NCI-H1105 (cell line): ENCODE measurements at places on chromosomes 4 and X.

DNA sequence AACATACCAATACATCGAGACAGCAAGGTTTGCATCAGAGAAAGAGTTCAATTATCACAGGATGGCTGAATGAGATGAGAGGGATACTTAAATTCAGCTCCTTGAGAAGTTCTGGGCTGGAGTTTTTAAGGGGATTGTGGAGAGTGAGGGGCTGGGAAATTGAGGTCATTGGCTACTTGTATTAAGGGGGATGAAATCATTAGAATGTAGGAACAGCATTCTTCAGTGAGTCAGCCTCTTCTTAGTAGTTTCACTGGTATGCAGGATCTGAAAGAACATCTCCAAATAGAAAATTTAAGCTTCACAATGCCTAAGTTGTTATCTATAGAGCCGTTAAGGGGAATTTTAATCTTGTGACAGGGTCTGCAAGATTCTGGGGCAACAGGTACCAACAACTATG lies 211.6 kb upstream of the TAPT1 start:
- DNase-seq = no peak

GRCh38 chrX:22314692-22315091 lies 42.0 kb downstream of the CBLL2 start:
- DNase-seq = no peak

- DNase-seq = no peak
Measured at GRCh38 chr4:18582841-18583240, 561.3 kb upstream of the LCORL start.

DNA sequence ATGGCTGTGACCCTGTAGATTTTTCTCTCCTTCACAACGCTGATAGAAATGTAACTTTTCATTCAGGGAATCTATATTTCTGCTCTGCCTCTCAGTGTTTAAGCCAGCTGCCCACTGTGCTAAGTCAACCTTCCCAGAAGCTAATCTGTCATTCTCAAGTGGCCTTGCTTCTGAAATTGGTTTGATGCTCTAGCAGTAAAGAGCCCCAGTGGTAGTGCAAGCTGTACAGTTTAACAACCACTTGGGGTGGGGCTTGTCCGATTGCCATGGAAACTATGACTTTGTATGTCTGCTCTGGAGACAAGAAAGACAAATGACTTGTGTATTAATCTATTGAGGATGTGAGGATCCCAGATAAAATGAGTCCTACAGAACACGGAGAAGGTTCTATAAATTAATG lies 620.9 kb upstream of the GALNT7 start:
- DNase-seq = peak; percentile 35

DNA sequence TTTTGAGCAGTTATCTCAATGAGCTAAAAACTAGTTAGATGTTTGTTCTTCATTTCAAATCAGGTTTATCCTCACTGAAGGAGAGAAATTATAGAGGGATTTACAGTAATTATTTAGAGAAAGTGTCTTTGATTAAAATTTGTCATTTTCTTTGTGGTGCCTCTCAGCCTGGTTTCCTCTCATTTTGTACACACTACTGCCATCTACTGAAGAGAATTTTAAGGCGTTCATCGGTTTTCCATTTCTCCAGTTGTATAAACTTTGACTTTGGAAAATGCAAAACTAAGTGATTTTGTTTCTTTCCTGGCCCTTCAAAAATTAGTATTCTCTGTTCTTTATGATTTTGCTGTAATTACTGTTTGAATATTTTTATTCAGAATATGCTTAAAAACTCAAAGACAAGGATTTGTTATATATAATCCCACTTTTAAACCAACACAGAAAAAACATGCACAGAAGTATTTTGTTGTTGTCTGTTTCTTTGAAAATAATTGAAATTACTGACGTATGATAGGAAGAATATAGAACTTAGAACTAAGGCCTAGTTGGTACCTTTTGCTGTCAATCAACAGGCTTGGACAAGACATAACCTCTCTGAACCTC lies 34.4 kb upstream of the ANXA3 start:
- no peak for DNase-seq

DNA sequence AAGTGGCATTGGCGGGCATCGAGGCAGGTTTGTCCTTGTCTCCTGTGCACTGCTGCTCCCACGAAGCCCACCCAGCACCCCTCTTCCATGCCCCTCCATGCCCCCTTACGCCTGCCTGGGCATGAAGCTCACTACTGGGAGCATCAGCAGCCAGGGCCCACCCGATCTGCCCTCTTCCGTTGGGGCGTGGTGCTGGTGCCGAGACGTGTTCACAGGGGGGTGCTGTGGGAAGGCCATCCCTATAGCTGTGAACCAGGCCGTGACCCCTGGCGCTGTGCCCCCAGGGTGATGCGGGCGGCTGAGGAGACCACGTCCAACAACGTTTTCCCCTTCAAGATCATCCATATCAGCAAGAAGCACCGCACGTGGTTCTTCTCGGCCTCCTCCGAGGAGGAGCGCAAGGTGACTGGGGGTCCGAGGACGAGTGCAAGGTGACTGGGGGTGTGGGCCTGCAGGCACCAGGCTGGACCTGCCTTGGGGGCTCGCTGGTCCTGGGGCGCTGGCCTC lies 19.3 kb upstream of the ADD1 start:
- DNase-seq = no peak

GRCh38 chr4:151717314-151717713 lies 43.5 kb downstream of the GATB start:
- DNase-seq = no peak

DNA sequence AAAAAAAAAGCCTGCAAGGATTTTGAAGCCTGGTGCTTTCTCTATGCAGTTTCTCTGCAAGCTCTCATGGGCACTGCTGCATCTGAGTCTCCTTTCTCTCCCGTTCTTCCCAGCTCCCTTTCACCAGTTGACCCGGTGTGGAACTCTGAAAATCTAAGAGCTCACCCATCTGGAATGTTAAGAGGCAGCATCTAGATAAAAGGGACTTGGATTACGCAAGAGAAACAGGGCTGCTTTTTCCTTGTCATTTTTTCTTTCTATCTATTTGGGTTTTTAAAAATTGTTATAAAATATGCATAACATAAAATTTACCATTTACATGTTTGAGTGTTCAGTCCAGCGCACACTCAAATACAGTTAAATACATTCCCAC lies 95.2 kb upstream of the RPS6KA3 start:
- no peak for DNase-seq

- no peak for DNase-seq
Measured at GRCh38 chrX:618761-619450, 11.7 kb upstream of the SHOX start.

GRCh38 chrX:136783159-136783558 lies 2.4 kb upstream of the ARHGEF6 start:
- DNase-seq = no peak

- no peak for DNase-seq
Measured at GRCh38 chr4:40059362-40059761, 2.7 kb downstream of the N4BP2 start.

DNA sequence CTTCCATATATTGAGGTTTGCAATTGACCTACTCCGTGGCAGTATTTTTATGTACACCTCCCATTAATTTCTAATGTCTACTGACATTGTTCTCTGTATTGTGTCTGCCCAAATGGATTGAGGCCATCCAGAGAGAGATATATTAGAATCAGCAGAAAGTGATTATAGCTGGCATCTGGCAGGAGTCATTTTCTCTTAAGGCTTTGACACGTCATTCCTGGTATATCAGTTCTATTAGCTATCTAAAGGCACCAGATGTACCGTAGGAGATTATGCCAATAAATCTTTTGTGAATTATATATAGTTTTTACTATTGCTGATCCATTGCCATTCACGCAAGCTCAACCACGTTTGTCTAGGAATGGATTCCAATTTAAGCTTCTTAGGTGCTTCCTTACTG lies 1026.4 kb upstream of the IGFBP7 start:
- DNase-seq = no peak

- DNase-seq = no peak
Measured at GRCh38 chr4:136742333-136742732, 790.0 kb downstream of the PCDH18 start.

DNA sequence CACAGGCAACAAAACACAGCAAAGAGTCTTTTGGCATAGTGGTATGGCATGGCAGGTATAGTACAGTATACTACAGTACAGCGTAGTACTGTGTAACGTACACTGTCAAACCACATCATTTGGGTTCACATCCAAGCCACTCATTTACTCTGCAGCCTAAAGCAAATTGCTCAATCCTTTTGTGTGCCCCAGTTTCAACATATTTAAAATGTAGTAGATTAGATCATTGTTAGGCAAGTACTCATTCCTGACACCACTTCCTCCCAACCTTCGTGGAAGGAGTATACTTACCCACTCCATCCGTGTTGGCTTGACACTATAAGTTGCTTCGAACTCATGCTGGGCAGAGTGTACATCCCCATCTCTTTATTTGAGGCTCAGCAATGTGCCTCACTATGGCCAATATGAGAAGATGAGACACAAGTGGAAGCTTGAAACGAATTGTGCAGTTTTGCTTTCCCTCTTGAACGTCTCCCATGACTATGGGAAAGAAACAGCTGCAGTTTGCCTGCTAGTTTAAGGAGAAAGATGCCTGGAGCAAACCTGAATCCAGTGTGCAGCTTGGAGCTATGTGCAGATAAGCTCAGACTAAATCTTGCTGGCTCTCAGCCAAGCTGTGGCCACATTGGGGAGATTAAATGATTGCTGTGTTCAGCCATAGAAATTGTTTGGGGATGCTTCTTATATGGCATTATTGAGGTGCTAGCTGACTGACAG lies 85.7 kb upstream of the TBL1X start:
- DNase-seq = no peak

GRCh38 chrX:7052541-7052940 lies 95.0 kb upstream of the STS start:
- DNase-seq = no peak

DNA sequence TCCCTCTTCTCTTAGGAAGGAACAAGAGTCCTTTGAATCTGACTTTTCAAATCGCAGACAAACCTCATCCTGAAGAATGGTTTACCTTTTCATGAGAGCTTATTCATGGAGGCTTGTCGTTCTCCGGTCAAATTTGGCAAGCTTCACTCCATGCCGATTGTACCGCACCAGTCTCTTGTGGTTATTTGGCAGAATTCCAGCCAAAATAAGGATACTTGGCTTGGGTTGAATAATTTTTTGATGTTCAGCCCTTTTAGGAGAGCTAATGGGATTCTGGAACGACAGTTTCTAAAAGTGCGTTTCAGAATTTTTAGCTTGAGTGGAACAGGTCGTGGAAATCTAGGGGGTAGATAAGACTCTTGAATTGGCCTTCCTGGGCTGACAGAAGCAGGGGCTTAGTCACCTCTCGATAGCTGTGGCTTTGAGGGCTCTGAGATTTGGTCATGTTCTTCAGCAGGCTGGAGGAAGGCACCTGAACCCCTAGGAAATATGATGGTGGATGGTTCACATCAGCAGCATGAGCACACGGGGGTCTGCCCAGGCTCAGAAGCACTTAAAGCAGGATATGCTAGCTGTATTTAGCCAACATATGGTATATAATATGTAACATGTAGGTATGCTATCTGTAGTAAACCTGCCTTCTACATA lies 1.5 kb downstream of the KLHL2 start:
- DNase-seq = peak; percentile 65
